CD4-positive, CD25-positive, alpha-beta regulatory T cell (primary cell): ENCODE measurements at places on chromosomes 4 and X. TPM values are rescaled to one million over a fixed set of nuclear protein-coding genes. Genes with fewer than 3 reads are reported as not detected.
A peak's percentile ranks its signal among the peaks of the same experiment; 100 is the strongest.

Gene NKAP
- total RNA-seq, result 13.0 TPM

Gene RADX
- 12.4 TPM for total RNA-seq

Gene SEC24B
- 42.7 TPM for total RNA-seq

Gene PNMA6F
- not detected for total RNA-seq

Gene EOLA1
- total RNA-seq, result 81.3 TPM

Gene TEX13B
- total RNA-seq, result not detected

Gene GPR50
- not detected for total RNA-seq

Gene REPS2
- total RNA-seq, result 0.74 TPM

Gene FAM9C
- total RNA-seq, result not detected

- H3K36me3 ChIP-seq, result no peaks in the 10 kb centered on the region
- no peak for DNase-seq
- no peaks in the 10 kb centered on the region for H3K27me3 ChIP-seq
- H3K27ac ChIP-seq, result no peak overlapping the region
Observed at GRCh38 chr4:41396214-41396613, 139.5 kb downstream of the UCHL1 start.

DNA sequence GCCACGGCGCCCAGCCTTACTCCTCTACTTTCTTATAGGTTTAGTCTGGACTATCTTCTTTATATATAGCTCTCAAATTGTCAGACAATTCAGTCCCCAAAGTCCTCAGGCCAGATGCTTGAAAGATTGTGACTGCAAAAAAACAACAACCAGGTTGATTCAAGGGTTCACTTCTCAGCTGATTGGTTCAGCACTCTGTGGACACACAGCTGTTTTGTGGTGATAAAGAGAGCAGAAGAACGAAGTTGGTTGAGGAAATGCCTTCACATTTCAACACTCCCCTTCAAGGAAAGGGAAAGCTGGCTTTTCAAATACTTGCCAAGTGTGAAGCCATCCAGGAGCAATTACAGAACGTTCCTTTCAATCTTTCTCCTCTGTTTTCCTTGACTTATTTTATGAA is 166.8 kb downstream of the SHROOM3 start:
- H3K36me3 ChIP-seq, result no peaks in the 10 kb centered on the region
- no peak overlapping the region for H3K27ac ChIP-seq
- no peaks in the 10 kb centered on the region for H3K4me1 ChIP-seq
- no peak for DNase-seq
- H3K4me3 ChIP-seq, result no peak overlapping the region
- H3K27me3 ChIP-seq, result peaks cover 1% of the 10 kb centered on the region

DNA sequence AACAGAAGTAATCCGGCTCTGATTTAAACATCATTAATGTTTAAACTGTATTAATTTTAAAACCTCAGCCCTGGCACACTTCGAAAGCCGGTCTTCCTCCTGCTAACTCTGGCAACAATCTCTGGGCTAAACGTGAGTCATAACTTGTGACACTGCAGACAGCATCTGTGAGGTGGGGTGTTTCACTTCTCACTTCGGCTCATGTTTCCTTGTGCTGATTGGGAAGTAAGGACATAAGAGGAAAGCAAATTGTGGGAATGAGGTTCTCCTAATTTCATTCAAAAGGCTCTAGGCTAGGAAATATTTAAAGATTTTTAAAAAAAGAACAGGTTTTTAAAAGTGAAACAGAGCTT is 139.9 kb upstream of the USP9X start:
- no peak overlapping the region for H3K4me3 ChIP-seq
- no peaks in the 10 kb centered on the region for H3K4me1 ChIP-seq
- DNase-seq, result no peak
- H3K27ac ChIP-seq, result no peak overlapping the region
- H3K36me3 ChIP-seq, result no peaks in the 10 kb centered on the region

DNA sequence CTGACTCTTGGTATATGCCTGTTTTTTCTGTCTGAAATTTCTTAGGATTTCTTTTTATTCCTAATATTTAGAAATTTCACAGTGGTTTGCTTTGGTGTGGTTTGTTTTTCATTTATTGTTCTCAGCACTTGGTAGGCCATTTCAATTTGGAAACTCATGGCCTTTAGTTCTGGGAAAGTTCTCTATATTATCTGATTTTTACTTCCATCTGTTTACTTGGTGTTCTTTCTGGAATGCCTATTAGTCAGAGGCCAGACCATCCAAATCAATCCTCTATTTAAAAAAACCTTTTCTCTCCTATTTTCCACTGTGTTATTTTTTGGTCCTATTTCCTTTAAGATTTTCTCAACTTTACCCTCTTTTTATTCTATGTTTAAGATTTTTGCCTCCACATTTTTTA is 188.1 kb upstream of the SFRP2 start:
- H3K27me3 ChIP-seq, result no peaks in the 10 kb centered on the region
- DNase-seq, result no peak
- H3K36me3 ChIP-seq, result no peaks in the 10 kb centered on the region

DNA sequence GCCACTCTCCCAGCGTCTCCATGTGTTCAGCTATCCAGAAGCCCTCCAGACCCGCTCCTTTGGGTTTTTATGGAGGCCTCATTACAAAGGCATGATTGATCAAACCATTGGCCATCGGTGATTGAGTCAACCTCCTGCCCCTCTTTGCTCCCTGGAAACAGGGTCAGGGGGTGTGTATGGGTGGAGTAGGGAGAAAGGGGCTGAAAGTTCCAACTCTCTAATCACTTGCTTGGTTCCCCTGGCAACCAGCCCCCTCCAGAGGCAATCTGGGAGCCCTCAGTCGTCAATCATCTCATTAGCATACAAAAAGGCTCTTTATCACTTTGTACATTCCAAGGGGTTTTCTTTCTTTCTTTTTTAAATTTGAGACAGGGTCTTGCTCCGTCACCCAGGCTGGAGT is 2.3 kb downstream of the TRIM2 start:
- no peak overlapping the region for H3K4me3 ChIP-seq
- no peaks in the 10 kb centered on the region for H3K36me3 ChIP-seq
- H3K27me3 ChIP-seq, result no peaks in the 10 kb centered on the region
- H3K27ac ChIP-seq, result no peak overlapping the region
- H3K4me1 ChIP-seq, result peaks cover 15% of the 10 kb centered on the region

- H3K27me3 ChIP-seq, result no peaks in the 10 kb centered on the region
- DNase-seq, result no peak
- H3K4me3 ChIP-seq, result no peak overlapping the region
- H3K4me1 ChIP-seq, result no peaks in the 10 kb centered on the region
Observed at GRCh38 chr4:140955641-140956040, 177.6 kb downstream of the RNF150 start.

GRCh38 chr4:153823483-153823882 is 34.6 kb upstream of the SFRP2 start:
- H3K4me1 ChIP-seq, result no peaks in the 10 kb centered on the region
- no peak overlapping the region for H3K4me3 ChIP-seq
- no peaks in the 10 kb centered on the region for H3K27me3 ChIP-seq
- H3K27ac ChIP-seq, result no peak overlapping the region

- no peaks in the 10 kb centered on the region for H3K4me1 ChIP-seq
- no peaks in the 10 kb centered on the region for H3K36me3 ChIP-seq
- peaks cover 4% of the 10 kb centered on the region for H3K27me3 ChIP-seq
- H3K4me3 ChIP-seq, result no peak overlapping the region
- no peak overlapping the region for H3K27ac ChIP-seq
- DNase-seq, result no peak
Observed at GRCh38 chr4:55158957-55159356, 33.6 kb upstream of the KDR start.

- no peaks in the 10 kb centered on the region for H3K27me3 ChIP-seq
- no peaks in the 10 kb centered on the region for H3K4me1 ChIP-seq
- no peak overlapping the region for H3K4me3 ChIP-seq
- DNase-seq, result no peak
Observed at GRCh38 chrX:43018031-43018430, 240.1 kb upstream of the PPP1R2C start.

- no peak overlapping the region for H3K27ac ChIP-seq
- no peak for DNase-seq
- no peaks in the 10 kb centered on the region for H3K4me1 ChIP-seq
- no peaks in the 10 kb centered on the region for H3K27me3 ChIP-seq
Observed at GRCh38 chr4:19026281-19026680, 1004.7 kb upstream of the LCORL start.

DNA sequence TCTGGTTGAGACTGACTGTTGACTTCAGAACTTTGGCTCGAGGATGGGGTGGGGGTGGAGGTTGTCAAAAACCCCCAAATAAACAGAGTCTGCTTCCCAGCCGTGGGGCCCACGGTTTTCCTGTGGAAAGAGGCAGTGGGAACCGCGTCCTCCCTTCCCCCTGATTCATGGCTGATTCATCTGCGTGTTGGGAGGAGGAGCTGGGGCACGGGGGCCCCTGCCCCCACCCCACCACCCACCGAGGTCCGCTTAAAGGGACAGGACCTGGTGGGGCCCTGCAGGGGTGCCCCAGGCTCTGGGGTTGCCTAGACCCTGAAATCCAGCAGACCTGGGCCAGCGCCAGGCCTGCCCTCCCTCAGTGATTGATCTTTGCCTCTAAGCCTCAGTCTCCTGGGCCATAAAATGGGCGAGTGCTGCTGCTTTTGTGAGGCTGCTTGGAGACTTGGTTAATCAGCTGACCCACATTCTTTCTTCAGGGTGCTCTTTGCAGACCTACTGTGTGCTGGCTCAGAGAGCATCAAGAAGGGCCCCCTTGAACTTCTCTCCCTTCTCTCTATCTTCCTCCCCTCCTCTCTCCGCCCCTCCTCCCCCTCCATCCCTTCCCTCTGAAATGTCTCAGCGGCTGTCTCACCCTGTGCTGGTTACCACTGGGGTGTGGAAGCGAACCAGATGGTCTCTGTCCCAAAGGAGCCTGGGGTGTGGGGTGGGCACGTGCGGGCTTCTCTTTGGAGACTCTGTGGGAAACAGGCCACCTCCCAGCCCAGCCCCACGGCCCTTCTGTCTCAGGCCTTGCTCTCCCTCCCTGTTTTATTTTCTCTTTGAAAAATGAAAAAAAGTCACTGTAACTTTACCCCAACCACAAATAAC is 9.1 kb downstream of the HTRA3 start:
- DNase-seq, result no peak
- H3K4me3 ChIP-seq, result no peak overlapping the region
- no peaks in the 10 kb centered on the region for H3K27me3 ChIP-seq
- no peak overlapping the region for H3K27ac ChIP-seq
- no peaks in the 10 kb centered on the region for H3K36me3 ChIP-seq

DNA sequence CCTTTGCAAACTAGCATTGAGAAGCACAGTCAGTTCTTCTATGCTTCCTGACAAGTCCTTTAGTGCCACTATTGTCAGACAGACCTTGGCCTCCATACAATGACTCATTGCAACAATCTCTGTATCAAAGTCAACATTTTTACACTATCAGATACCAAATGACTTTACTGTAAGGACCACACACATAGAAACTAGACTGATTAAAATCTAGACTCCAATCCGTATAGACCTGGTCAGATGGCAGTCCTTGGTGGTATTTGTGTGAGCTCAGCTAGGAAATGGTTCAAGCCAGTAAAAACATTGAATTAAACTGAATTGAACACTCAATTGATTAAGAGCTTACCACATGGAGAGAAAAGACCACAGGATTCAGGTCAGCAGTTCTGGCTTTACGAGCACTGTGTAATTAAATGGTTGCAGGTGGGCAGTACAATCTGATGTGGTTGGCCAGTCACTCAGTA is 549.8 kb upstream of the LCORL start:
- no peak for DNase-seq
- H3K4me1 ChIP-seq, result no peaks in the 10 kb centered on the region
- H3K27ac ChIP-seq, result no peak overlapping the region
- H3K36me3 ChIP-seq, result no peaks in the 10 kb centered on the region

GRCh38 chr4:24330172-24330571 is 254.2 kb downstream of the DHX15 start:
- H3K27me3 ChIP-seq, result no peaks in the 10 kb centered on the region
- H3K4me3 ChIP-seq, result no peak overlapping the region
- H3K36me3 ChIP-seq, result no peaks in the 10 kb centered on the region
- no peak for DNase-seq

GRCh38 chr4:186727977-186728519 is 4.4 kb upstream of the FAT1 start:
- H3K4me1 ChIP-seq, result no peaks in the 10 kb centered on the region
- DNase-seq, result no peak
- H3K4me3 ChIP-seq, result no peak overlapping the region
- H3K27ac ChIP-seq, result no peak overlapping the region

- H3K27ac ChIP-seq, result no peak overlapping the region
- H3K27me3 ChIP-seq, result peaks cover 3% of the 10 kb centered on the region
- H3K4me3 ChIP-seq, result no peak overlapping the region
- H3K36me3 ChIP-seq, result no peaks in the 10 kb centered on the region
Observed at GRCh38 chrX:373641-374471, 12.9 kb downstream of the PPP2R3B start.

DNA sequence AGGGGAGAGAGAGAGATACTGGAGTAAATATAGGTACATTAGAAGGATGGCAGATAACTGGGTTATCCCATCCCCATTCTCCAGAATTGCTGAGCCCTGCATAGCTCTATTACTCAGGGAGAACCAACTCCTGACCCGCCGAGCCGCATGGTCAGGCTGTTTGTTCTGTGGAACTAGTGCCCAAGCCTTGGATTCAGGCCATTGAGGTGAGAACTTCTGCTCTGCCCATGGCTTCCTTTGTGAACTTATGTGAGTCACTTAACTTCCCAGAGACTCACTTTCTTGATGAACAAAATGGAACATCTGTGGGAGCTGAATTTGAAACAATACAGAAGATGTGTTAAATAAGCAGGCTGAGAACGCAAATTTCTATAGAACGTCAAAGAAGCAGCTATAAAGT is 54.2 kb downstream of the SPATA18 start:
- no peaks in the 10 kb centered on the region for H3K36me3 ChIP-seq
- DNase-seq, result no peak
- H3K4me3 ChIP-seq, result no peak overlapping the region
- H3K27ac ChIP-seq, result no peak overlapping the region
- H3K27me3 ChIP-seq, result no peaks in the 10 kb centered on the region

DNA sequence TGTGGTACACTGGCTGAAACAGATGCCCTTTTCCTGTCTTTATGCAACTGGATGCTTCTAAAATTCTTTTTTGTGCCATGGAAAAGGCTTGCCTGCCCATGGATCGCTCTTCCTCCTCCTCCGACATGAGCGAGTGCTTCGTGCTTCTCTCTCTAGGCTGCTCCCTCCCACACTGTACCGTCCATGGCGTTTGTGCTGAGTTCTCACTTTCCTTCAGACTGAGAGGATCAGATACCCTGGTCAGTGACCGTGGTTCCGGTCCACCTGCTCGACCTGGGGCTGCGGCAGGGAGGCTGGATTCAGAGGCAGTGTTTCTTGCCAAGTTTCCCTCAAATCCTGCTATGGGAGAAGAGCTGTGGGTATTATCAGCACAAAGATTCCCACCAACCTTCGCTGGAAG is 10.2 kb upstream of the CLDN24 start:
- H3K27ac ChIP-seq, result no peak overlapping the region
- no peak for DNase-seq
- H3K4me3 ChIP-seq, result no peak overlapping the region
- no peaks in the 10 kb centered on the region for H3K27me3 ChIP-seq
- H3K36me3 ChIP-seq, result no peaks in the 10 kb centered on the region

GRCh38 chrX:136193771-136194170 is 46.4 kb downstream of the FHL1 start:
- peak overlapping the region; percentile 1 for H3K4me3 ChIP-seq
- no peak overlapping the region for H3K27ac ChIP-seq
- H3K27me3 ChIP-seq, result no peaks in the 10 kb centered on the region
- peak; percentile 67 for DNase-seq

GRCh38 chr4:184217634-184218033 is at the start of gene ENPP6:
Gene ENPP6, minus strand, starts transcription at chr4:184217873. Its CDS starts 54 bp downstream, at chr4:184217819.
- H3K4me1 ChIP-seq, result no peaks in the 10 kb centered on the region
- no peak within 1 kb of the TSS for H3K4me3 ChIP-seq
- H3K27me3 ChIP-seq, result peaks cover 15% of the 10 kb centered on the region
- no peaks in the 10 kb centered on the region for H3K36me3 ChIP-seq
- no peak within 1 kb of the TSS for H3K27ac ChIP-seq
